Right cardiac atrium (tissue), 5 donors: ENCODE measurements at places on chromosomes 4 and X. TPM values are rescaled to one million over a fixed set of nuclear protein-coding genes. Genes with fewer than 3 reads are reported as not detected.
A peak's percentile ranks its signal among the peaks of the same experiment; 100 is the strongest.

GRCh38 chr4:160034501-160034900, 931.6 kb downstream of the RAPGEF2 start:
- DNase-seq = no peak

DNA sequence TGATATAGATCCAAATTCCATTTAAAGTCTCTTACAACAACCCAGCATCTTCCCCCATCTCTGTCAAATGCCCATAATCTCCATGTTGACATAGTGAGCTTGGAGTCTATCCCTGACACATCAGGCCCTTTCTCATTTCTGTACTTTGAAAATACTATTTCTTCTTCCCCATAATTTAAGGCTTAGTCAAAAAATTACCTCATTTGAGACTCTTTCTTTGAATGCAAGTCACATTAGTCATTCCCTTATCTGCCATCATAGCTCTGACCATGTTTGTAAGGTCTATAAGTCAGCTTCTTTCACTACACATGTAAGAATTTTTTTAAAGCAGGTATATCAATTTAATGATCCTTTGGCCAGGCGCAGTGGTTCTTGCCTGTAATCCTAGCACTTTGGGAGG, 99.9 kb downstream of the DDX60 start:
- no peak for DNase-seq

GRCh38 chr4:184762100-184762499, 28.2 kb upstream of the CENPU start:
- no peak for DNase-seq

GRCh38 chr4:101604976-101605375, 185.6 kb upstream of the BANK1 start:
- DNase-seq = no peak

DNA sequence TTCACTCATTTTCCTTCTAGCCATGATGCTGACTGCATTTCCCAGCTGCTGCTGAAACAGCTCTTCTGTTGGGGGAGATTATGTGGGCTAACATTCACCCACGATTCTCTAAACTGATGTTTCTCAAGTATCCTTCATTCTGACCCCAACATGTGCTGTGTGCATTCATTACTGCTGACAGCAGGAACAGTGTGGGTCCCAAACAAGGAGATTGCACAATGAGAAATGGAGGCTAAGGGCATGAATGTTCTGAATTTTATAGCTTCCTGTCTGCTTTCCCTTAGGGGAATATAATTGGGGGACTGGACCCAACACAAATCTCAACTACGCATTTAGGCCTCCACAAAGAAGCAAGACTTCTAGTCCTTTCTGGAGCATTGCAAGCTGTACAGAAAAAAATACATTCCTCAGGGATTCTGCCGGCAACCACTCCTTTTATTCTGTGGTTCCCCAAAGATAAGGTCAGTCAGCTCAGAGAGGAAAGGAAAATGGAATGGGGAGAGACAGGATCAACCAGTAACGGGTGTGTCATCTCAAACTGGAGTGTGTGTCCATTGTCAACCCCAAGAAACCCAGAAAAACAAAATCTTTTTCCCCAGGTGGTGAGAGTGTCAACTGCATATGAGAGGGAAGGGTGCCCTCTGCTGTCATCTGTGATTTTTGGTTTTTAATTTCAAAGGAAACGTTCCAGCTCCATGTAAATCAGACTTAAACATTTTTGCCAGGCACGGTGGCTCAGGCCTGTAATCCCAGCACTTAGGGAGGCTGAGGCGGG, 81.5 kb upstream of the EGFL6 start:
- DNase-seq = peak; percentile 26

GRCh38 chr4:165199722-165200121, 7.6 kb upstream of the KLHL2 start:
- DNase-seq = no peak

- DNase-seq = no peak
Observed at GRCh38 chr4:15996773-15997172, 33.8 kb upstream of the FGFBP2 start.

DNA sequence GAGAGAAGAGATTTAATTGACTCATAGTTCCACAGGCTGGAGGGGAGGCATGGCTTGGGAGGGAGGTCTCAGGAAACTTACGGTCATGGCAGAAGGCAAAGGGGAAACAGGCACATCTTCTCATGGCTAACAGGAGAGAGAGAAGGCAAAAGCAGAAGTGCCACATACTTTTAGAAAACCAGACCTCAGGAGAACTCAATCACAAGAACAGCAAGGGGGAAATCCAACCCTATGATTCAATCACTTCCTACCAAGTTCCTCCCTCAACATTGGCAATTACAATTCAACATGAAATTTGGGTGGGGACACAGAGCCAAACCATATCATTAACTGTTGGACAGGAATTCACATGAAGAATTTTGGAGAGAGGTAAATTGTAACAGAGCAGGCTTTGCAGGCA, 485.3 kb upstream of the PITX2 start:
- DNase-seq = no peak

GRCh38 chr4:108078024-108078733, 88.5 kb downstream of the HADH start:
- DNase-seq = no peak

DNA sequence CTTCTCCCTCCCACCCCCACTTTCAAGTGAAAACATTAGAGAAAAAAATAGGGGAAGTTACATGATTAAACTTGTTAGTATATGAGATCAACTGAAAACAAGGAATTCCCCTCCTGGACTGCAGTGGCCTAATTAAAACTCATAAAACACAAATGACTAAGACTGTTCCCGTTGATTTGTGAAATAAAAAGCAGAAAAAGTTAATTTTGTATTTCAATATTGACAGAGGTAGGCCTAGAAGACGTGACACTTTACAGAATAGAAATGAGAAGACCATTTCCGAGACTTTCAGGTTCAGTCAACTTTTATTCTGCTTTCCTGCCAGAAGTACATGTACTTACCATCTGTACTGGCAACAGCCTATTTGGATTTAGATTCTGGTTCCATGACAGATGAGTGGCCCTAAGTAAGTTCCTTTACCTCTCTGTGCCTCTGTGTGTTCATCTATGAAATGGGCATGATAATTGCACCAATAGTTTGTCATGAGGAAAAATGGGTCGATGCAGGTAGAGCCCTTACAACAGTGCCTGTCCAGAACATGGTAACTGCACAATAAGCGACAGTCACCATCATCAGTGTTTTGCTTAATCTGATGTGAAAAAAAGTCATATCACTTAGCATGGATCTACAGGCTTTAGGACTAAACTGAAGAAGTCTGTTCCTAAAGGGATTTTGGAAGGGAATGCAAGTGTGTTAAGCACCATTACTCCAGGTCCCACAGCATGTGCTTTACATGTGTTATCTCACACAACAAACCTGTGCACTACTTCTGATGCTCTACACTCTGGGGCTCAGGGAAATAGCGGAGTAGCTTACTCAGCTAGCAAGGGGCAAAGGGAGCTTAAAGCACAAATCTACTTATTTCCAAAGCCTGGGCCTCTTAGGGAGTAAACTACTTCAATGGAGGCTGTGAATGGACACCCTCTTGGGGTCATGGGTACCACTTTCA, 562.3 kb upstream of the DIPK2B start:
- no peak for DNase-seq

DNA sequence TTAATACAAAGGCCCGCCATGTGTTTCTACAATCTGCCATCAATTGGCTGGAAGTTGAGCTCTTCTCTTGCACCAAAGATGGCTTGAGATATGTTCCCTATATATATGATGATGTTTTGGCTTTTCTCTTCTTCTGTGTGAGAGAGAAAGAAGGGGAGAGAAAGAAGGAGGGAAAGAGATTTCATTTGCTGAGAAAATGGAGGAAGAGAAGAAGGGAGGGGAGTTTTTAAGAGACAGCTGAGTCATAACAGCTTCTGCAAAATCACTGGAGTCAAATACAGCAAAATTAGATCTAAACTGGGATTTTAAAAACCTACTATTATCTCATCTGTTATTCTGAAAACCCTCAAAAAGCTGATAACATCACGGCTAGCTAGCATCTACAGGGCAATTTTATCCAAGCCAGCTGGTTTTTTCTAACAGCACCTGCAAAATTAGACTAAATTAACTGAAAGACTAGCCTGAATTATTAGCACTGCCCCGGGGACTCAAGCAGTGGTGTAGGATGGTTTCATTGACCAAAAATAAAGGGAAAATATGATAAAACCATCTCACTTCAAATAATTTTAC, 647.6 kb upstream of the ACTRT1 start:
- no peak for DNase-seq

DNA sequence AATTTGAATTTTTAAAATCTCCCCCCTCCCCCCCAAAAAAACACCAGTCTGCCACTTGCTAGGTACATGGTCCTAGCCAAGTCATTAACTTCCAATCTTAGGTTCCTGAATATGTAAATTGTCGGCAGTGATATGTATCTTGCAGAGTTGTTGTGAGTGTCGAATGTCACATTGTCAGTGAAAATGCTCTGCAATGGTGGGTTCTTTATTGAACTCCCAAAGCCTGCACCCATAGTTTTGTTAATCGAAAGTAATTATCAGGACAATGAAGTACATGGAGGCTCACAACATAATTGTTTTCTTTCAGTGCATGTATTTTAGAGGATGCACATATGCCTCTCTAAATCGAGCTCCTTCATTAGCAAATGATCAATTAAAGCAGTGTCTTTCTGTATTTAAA, 185.6 kb upstream of the S100G start:
- no peak for DNase-seq

DNA sequence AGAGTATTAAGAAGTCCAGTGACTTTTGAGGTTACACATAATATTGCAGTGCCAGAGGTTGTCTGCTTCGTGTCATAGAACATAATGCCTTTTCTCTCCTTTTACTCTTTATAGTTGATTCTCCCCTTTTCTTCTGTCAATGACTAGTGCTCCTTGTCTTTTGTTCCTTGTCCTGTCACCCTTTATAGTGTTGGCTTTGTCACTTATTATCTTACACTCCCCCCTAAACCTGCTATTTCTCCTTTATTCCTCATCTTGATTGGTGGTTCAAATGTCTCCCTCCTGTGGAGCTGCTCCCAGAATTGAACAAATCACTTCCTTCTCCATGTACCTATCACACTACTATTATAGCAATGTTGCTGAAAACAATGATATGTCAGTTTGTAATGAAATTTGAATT, 856.6 kb upstream of the GRID2 start:
- DNase-seq = no peak

GRCh38 chr4:96874657-96875056, 1034.8 kb downstream of the PDHA2 start:
- no peak for DNase-seq

- no peak for DNase-seq
Observed at GRCh38 chrX:148576396-148576795, 76.0 kb downstream of the AFF2 start.

GRCh38 chrX:92247076-92247475, 467.9 kb downstream of the PCDH11X start:
- DNase-seq = no peak

GRCh38 chr4:71449040-71449439, 110.2 kb downstream of the SLC4A4 start:
- DNase-seq = no peak

DNA sequence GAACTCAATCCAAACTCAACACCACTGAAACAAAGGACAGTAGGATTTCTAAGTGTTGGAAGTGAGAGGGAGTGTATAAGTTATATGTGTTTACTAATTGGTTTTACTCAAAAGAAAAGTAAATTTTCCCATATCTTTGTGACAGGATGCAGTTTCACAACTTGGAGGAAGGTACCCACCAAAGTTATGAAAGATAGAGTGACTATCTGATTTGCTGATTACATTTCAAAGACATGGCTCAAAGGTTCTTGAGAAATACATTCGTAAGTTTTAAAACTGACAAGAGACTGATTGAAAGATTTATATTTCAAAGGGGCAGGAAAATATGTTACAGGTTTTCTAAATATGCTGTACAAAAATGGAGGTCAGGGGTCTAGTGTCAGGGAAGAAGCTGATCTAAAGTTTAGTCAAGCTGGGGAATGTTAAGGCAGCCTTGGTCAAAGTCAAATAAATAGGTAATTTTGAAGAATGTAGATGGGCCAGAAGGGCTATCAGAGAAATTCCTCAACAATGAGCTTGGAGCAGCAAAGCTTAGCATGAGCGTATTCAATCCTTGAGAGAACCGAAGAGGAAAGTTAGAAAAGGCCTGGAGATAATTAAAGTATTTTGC, 9.7 kb upstream of the COMMD8 start:
- DNase-seq = no peak

DNA sequence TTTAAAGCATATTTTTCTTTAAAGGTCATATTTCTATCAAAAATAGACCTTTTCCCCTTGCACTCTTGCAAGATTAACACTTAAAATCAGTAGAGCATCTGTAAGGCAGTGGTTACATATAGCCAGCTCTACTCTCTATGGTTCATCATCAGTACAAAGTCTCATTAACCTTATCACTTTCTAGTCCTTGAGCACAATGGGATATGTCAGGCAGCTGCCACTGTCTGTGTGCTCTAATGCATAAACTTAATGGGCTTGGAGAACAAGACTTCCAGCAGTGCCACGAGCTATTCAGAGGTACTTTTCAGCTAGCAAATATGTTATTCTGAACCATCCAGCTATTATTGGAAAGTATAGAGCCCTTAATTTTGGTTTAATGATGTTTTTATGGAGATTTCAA, 393.7 kb downstream of the GASK1B start:
- DNase-seq = no peak

Gene SPATA4
- 1.0 TPM for total RNA-seq

Gene DCAF8L2
- not detected for total RNA-seq

Gene F11
- total RNA-seq = not detected

Gene SSX4
- not detected for total RNA-seq

Gene CYBB
- total RNA-seq = 28.6 TPM

Gene ART3
- 311 TPM for total RNA-seq

Gene ARHGAP36
- total RNA-seq = 0.12 TPM

Gene ARR3
- total RNA-seq = not detected

Gene CXCL5
- not detected for total RNA-seq

Gene GPC4
- total RNA-seq = 8.7 TPM

Gene HERC6
- 7.7 TPM for total RNA-seq

Gene TLR8
- total RNA-seq = 2.8 TPM

Gene CPZ
- total RNA-seq = 1.2 TPM
